ENCODE measurements at places on chromosomes 16 and 17.

DNA sequence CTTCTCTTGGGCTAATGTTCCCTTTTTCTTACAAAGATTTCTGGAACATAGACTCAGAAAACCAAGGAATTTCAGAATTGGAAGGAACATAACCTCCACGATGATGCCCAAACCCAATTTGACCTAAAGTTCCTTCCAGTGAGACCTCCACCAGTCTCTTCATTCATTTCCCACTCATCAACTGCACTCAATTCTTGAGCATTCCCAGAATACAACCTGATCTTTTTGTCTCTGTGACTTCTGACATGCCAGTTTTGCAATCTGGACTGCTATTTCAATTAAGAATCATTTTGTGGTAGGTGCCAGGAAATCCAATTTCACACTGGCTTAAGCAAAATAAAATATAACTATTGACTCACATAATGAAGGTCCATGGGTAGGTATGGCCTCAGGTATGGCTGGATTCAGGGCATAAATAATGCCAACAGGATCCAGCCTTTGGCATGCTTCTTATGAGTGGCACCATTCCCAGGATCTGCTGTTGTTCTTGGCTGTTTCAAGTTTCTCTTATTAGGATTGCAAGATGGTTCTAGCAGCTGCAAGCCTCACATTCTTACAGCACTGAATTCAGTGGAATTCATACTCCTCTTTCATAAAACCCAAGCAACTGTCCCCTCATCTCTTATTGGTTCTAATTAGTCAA, 184.3 kb downstream of the HS3ST4 start:
- no peak for DNase-seq

DNA sequence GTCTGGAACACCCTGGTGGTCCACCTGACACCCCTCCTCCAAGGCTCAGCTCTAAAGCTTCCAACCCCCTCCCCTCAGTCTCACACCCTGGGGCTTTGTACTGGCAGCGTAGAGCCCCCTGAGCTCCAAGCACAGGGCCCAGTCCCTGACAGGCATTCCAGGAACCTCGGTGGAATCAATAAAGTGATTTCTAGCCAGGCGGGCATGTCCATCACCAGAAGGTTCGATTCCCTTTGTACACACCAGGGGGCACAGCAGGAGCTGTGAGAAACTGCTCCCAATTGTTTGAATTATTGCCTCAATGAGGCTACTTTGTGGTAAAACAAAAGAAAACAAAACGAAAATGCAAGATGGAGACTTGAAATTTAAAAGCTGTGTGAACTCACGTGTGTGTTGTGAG, 51.8 kb downstream of the SMPD3 start:
- no peak for DNase-seq

DNA sequence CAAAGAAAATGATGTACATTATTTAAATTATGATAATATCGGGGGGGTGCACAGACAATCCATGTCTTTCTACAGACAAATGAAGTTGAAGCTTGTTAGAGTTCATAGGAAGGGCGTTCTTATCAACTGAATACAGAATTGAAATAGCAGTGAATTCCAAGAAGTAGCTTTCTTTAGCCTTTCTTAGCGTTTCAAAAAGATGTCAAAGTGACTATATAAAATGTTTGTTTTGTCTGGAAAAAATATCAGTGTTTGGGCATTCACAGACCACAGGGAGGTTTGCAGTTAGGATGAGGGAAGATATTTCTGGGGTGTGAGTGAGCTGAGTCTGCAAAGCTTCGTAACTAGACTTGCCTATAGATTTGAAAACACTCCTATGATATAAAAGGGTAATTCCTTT, 55.0 kb downstream of the STX8 start:
- no peak for DNase-seq

DNA sequence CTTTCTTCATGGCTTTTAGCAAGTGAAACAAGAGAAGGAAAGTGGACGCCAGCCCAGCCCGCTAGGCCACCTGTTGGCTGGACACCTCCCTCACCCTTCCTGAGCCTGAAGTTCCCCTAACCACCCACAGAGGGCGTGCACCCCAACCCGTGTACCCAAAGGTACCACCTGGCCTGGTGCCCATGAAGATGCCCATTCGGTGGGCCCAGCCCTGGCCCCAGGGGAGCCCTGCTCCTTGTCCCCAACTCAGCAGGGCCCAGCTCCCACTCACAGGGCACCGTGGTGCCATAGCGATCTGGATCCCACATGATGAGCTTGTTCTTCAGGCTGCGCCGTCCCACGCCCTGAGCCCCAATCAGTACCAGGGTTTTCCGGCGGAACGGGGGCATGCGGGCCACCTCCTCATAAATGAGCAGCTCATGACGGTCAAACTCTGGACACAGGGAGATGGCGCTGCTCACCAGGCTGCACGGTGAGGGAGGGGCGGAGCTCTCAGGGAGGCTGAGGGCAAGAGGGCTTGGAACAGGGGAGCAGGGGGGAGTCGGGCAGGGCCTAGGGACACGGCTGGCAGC, 26.8 kb downstream of the MPP2 start:
- peak; percentile 16 for DNase-seq

DNA sequence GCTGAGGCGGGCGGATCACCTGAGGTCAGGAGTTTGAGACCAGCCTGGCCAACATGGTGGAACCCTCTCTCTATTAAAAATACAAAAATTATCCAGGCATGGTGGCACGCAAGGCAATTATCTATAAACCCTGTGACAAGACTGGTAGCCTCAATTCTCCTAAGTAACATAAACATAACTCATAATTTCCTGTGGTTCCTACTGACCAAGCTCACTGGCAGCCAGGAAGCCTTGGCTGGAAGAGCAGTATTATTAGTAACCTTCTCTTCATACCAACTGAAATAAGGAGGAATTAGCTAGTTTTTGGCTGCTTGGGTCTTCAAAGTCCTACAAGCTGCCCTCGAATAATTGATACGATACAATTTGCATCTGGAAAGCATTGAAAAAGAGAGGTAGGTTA, 31.6 kb upstream of the LRRC37A3 start:
- DNase-seq = no peak

GRCh38 chr16:19400711-19401110, 17.0 kb upstream of the TMC5 start:
- no peak for DNase-seq

GRCh38 chr17:6476810-6477179, 32.5 kb downstream of the PIMREG start:
- no peak for DNase-seq

DNA sequence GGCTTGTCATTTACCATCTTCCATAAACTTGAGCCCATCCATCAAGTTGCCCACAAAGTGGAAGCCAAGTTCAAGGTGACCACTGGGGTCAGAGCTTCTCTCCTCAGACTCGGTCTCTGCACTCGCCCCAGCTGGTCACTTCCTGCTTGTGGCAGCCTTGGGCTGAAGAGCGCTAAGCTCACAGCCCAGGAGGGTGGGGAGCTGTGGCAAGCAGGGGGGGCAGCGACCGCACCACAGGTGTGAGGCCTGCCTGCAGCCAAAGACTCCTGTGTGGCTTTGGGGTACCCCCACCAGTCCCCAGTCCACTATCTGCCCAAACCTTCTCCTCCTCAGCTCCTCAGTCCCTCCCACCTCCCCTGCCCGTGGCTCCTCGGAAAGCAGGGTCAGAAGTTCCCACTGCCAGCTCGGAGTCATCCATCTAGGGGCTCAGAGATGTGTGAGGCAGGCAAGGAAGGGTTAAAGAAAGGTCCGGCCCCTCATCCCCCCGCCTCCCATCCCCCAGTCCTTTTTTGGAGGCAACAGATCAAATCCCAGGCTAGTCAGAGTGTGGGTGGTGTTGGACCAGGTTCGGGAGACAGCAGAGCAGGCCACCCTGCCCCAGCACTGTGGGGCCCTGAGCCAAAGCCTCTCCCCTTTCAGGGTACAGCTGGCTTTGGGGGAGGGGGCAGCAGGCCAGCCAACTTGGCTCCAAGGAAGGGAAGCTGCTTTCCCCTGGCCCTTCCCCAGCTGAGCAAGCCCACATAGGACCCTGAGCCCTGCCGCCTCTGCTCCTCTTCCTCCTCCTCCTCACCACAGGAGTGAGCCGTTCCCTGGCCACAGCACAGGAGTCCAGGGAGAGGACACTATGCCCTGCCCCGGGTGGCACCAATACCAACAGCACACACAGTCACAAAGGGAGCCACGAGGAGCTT, 3.2 kb downstream of the CSF3 start:
- DNase-seq = no peak

GRCh38 chr17:72361892-72362291, 241.1 kb downstream of the SOX9 start:
- DNase-seq = no peak

DNA sequence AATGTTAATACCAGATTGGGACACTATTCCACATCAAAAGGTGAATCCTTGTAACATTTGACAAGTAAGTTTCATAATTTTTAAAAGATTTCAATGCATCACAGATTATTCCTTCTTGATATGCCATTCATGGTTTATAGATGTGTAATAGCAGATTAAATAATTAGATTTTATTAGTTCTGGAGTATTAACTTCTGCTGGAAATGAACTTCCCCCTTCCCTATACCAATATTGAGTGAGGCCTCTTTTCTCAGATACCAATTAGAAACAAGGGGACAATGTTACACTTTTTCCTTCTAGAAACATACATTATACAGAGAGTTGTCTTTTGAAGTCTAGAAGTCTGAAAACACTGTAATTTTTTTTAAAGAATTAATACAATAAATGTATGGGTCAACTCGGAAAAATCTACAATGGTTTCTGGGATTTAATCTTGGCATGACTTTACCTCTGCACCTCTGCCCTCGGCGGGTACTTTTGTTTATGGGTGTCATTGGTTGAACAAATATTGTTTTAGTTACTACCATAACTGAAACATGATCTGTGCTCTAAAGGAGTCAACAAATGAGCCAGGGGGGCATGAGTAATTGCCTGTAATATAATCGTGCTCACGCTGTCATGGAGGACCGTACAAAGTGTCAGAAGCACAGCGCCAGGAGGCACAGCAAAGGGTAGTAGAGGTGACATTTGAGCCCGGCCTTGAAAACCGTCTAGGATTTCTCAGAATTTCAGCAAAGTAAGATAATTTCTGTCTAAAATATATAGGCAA, 8.2 kb downstream of the LRRC37B start:
- no peak for DNase-seq

DNA sequence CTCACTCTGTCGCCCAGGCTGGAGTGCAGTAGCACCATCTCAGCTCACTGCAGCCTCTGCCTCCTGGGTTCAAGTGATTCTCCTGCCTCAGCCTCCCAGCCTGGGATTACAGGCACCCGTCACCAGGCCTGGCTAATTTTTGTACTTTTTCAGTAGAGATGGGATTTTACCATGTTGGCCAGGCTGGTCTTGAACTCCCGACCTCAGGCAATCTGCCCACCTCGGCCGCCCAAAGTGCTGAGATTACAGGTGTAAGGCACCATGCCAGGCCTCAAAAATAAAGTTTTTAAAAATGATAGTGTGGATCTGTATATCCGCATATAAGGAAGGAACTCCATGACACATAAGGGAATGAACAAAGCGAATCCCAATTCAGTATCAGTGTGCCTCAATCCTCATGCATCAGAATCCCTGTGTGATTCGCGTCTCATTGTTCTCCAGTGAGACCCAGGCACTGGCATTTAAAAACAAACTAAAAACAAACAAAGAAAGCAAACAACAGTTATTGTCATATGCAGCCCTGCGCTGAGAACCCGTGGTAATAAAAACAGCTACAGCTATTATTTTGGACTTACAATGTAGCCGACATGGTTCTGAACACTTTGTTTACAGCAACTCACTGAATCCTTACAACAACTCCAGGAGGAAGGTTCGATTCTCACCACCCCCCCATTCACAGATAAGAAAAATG, 54.1 kb upstream of the CREBBP start:
- no peak for DNase-seq

GRCh38 chr17:6456321-6456720, 12.1 kb downstream of the PIMREG start:
- DNase-seq = no peak

DNA sequence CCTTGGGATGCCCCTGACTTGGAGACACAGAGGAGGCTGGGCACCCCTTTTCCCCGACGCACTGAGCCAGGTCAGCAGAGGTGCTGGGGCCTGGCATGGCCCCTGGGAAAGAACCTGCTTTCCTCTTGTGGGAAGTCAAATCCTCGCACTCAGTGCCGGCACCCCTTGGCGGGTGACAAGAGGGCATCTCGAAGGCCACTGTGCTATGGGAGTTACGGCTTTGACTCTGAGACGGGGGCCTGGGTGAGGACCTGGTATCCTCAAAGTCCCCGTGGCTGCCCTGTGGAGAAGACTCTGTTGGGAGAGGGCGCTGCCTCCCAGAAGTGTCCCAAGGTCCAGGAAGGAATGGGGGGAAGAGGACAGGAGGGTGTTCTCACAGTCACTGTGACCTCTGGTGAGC, 117.0 kb downstream of the METRNL start:
- DNase-seq = peak; percentile 25

GRCh38 chr17:29686993-29687590, 64.4 kb upstream of the CORO6 start:
- no peak for DNase-seq

Data from dorsolateral prefrontal cortex (tissue), 122 donors.